ENCODE measurements at places on chromosomes 16 and 17. TPM values are rescaled to one million over a fixed set of nuclear protein-coding genes. Genes with fewer than 3 reads are reported as not detected.

HAP1 gene
- polyA plus RNA-seq: not detected

- no peak for DNase-seq
- no peaks in the 10 kb centered on the region for H3K27me3 ChIP-seq
- peaks cover 55% of the 10 kb centered on the region for H3K36me3 ChIP-seq
- peaks cover 7% of the 10 kb centered on the region for H3K4me1 ChIP-seq
- no peak overlapping the region for H3K4me3 ChIP-seq
- no peak overlapping the region for H3K27ac ChIP-seq
Measured at GRCh38 chr17:32382526-32383223, 32.7 kb downstream of the ZNF207 start.

DNA sequence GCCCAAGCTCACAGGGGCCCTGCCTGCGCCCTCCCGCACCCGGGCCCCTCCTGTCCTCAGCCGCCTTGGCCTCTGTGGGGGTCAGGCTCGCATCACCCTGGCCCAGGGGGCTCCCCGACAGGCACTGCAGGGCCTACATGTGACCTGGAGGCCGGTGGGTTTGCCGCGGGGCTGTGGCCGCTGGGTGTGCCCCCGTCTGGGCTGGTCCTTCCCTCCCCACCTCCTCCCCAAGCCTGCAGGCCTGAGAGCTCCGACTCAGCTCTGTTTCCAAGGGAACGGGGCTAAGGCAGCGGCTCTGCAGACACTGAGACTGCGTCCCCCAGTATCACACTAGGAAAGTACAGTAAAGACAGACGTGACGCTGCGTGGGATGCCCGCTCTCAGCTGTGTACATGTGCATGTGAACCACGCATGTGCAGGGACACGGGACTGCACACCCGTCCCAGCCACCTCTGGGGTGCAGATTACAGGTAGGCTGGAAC lies 16.5 kb upstream of the WDR45B start:
- H3K36me3 ChIP-seq: no peaks in the 10 kb centered on the region
- no peaks in the 10 kb centered on the region for H3K27me3 ChIP-seq
- no peak overlapping the region for H3K27ac ChIP-seq
- peaks cover 6% of the 10 kb centered on the region for H3K4me1 ChIP-seq
- DNase-seq: no peak
- H3K4me3 ChIP-seq: no peak overlapping the region

TNFSF12 gene
- 14.0 TPM for polyA plus RNA-seq

- H3K4me3 ChIP-seq: no peak overlapping the region
- H3K4me1 ChIP-seq: peaks cover 34% of the 10 kb centered on the region
- H3K36me3 ChIP-seq: peaks cover 14% of the 10 kb centered on the region
Measured at GRCh38 chr17:50181591-50182560, 16.1 kb downstream of the SGCA start.

- no peak for DNase-seq
- H3K27me3 ChIP-seq: no peaks in the 10 kb centered on the region
- peak overlapping the region; percentile 94 for H3K4me3 ChIP-seq
Measured at GRCh38 chr16:21157632-21158031, 842 bp upstream of the LDAF1 start.

PIRT gene
- not detected for polyA plus RNA-seq

DNA sequence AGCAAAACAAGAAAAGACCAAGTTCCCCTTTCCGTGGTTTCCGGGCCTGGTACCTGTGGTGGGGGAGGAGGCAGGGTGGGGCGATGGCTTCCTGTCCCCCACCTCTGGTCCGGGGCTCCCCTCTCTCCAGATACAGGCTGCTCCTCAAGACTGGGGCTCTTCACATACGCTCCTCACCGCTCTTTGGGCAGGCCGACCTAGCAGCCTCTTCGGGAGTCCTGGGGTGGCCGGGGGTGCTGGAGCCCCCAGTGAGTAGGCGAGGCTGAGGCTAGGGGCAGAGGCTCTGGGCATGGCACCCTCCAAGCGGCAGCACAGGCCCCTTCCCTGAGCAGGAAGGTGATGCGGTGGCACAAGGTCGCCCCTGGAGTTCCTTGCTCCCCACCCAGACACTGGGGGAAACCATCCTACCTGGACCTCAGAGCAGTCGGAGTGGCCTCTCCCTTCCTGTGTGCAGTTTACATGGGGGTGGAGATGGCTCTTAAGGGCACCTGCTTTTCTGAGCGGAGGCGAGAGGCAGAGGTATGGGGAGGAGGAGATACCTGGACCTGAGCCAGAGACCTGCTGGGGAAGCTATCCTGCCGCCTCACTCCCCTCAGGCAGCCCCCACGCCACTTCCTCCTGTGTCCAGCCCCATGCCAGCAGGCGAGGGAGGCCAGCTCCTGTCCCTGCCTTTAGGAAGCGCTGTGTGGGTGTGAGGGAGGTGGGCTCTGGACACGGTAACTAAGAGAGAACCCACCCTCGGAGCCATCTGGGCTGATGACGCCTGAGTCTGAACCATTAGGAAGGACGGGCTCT lies 891 bp downstream of the CORO1A start:
- peak overlapping the region; percentile 79 for H3K4me3 ChIP-seq
- H3K27me3 ChIP-seq: no peaks in the 10 kb centered on the region
- DNase-seq: no peak
- H3K4me1 ChIP-seq: no peaks in the 10 kb centered on the region
- H3K36me3 ChIP-seq: no peaks in the 10 kb centered on the region

DNA sequence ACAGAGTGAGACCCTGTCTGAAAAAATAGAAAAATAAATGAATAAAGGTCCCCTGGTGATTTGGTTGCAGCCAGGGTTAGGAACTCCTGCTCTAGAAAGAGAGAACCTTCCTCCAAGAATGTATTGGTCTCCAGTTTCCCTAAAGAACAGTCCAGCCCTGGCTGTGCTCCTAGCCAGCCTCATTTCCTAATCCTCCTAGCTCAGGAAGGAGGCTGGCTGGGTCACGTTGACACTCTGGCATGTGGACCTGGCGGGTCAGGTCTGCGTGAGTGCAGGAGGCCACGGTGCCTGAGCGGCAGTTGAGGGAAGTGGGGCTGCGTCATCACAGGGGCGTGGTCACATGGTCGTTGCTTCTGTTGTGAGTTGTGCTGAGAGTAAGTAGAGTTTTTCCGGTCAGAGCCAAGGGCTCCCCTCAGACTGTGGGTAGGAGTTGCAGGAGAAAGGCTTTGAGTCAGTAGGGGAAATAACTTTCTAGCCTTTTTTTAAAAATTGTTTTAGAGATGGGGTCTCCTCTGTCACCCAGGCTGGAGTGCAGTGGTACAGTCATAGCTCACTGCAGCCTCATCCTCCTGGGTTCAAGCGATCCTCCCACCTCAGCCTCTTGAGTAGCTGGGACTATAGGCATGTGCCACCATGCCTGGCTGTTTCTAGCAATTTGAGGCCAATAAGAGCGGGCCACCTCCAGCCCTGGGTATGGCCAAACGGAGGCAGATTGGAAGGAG lies 194.0 kb upstream of the CIBAR2 start:
- H3K27ac ChIP-seq: peak overlapping the region; percentile 69
- DNase-seq: peak; percentile 95
- H3K4me1 ChIP-seq: peaks cover 20% of the 10 kb centered on the region

GRCh38 chr16:53061701-53062159 lies 6.9 kb downstream of the CHD9 start:
- no peaks in the 10 kb centered on the region for H3K36me3 ChIP-seq
- DNase-seq: no peak
- H3K4me3 ChIP-seq: no peak overlapping the region
- peaks cover 7% of the 10 kb centered on the region for H3K4me1 ChIP-seq
- no peak overlapping the region for H3K27ac ChIP-seq

DNA sequence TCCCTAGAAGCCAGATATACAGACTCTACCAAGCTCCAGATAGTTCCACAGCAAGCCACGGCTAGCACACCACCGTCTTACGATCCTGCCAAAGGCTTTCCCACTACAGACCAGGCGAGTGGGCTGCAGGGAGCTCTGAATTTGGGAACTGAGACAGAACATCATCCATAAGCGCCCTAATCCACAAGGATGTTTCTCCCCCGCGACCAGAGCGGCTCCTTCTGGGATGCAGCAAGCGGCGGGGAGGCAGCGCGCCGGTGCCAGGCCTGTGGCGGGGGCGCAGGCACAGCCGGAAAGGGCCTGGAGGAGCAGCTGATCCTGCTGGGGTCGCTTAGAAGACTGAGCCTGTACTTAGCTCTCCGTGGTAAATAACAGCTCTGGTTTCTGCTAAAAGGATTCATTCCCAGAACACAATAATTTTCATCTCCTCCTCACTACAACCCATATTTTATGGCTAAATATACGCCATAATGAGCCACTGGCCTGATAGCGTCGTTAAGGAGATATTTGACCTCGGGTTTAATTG lies 16.2 kb upstream of the FOXF1 start:
- H3K4me3 ChIP-seq: no peak overlapping the region
- peaks cover 97% of the 10 kb centered on the region for H3K27me3 ChIP-seq
- H3K4me1 ChIP-seq: no peaks in the 10 kb centered on the region

MRTFB gene
- 5.1 TPM for polyA plus RNA-seq

KCNJ16 gene
- polyA plus RNA-seq: not detected

- no peaks in the 10 kb centered on the region for H3K36me3 ChIP-seq
- peak overlapping the region; percentile 59 for H3K4me3 ChIP-seq
- no peaks in the 10 kb centered on the region for H3K27me3 ChIP-seq
- peak; percentile 89 for DNase-seq
- peak overlapping the region; percentile 76 for H3K27ac ChIP-seq
Measured at GRCh38 chr16:26816885-26817571, 249.7 kb upstream of the C16orf82 start.

CLEC18A gene
- 0.10 TPM for polyA plus RNA-seq

- no peaks in the 10 kb centered on the region for H3K4me1 ChIP-seq
- no peak for DNase-seq
- H3K36me3 ChIP-seq: no peaks in the 10 kb centered on the region
- no peak overlapping the region for H3K4me3 ChIP-seq
Measured at GRCh38 chr16:47854737-47855136, 301.1 kb downstream of the ABCC12 start.

GRCh38 chr16:53631236-53632025 lies 72.2 kb downstream of the RPGRIP1L start:
- peaks cover 21% of the 10 kb centered on the region for H3K36me3 ChIP-seq
- DNase-seq: no peak
- H3K27me3 ChIP-seq: no peaks in the 10 kb centered on the region
- H3K27ac ChIP-seq: no peak overlapping the region

GRCh38 chr17:17041018-17041521 lies 1.2 kb upstream of the MPRIP start:
- peak overlapping the region; percentile 78 for H3K4me3 ChIP-seq
- H3K4me1 ChIP-seq: peaks cover 31% of the 10 kb centered on the region
- no peaks in the 10 kb centered on the region for H3K27me3 ChIP-seq
- peak; percentile 88 for DNase-seq

- H3K4me3 ChIP-seq: no peak overlapping the region
- H3K27ac ChIP-seq: peak overlapping the region; percentile 92
Measured at GRCh38 chr17:35807371-35808144, 1.7 kb upstream of the TAF15 start.

DNA sequence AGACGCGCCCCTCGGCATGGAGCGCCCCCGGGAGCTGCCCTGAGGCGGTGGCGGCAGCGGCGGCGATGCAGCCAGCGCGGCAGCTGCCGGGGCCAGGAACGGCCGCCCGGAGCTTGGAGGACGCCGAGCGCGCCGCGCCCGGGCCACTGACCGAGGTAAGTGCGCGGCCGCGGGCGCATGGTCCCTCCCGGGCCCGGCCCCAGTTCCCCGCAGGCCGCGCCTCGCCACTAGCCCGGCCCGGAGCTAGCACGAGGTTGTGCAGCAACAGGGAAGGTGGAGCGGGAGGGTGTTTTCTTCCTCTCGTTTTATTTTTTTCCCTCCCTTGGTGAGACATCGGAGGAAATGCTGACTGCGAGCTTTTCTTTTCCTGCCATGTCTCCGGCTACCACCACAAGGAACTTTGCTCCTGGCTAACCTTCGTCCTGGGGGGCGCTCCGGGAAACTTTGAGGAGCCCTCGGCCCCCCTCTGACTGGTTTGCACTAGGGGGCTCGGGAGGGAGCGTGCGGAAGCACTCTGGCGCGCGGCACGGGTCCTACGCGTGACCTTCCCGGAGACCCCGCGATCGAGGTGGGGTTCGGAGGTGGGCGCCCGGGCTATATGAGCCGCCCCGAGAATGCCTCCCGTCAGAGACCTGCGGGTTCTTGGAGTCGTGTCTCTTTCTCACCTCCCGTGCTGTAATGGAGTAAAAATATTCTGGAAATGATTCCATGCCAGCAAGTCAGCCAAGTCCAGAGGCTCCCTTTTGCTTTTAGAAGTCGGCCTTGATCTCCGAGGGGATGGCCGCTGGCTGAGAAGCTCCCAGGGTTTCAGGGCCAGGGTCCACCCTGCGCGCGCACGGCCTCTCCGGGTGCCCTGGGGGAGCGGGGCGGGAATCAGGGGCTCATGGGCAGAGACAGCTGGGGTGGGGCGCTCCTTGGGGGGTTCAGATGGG lies 868 bp downstream of the KCNJ12 start:
- H3K36me3 ChIP-seq: no peaks in the 10 kb centered on the region
- peak; percentile 73 for DNase-seq
- H3K27ac ChIP-seq: no peak overlapping the region

DNA sequence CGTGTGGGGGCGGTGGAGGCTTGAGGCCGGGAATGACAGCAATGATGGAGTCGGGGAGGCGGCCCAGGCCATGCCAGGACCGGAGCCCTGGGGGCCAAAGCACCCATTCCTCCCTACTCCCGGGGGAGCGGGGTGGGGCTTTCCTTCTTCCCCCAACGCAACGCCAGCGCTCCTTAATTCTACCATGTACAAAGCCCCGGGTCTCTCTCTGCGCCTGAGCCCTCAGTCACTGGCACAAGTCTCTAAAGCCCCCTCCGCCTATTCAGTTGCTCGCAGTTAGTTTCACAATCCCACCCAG lies 245 bp upstream of the RNF227 start:
- peak overlapping the region; percentile 76 for H3K27ac ChIP-seq
- H3K4me1 ChIP-seq: peaks cover 16% of the 10 kb centered on the region
- H3K4me3 ChIP-seq: peak overlapping the region; percentile 72
- H3K36me3 ChIP-seq: no peaks in the 10 kb centered on the region
- no peaks in the 10 kb centered on the region for H3K27me3 ChIP-seq

GRCh38 chr16:61842666-61843065 lies 193.6 kb downstream of the CDH8 start:
- no peaks in the 10 kb centered on the region for H3K36me3 ChIP-seq
- H3K27me3 ChIP-seq: no peaks in the 10 kb centered on the region
- H3K4me1 ChIP-seq: no peaks in the 10 kb centered on the region
- H3K27ac ChIP-seq: no peak overlapping the region
- no peak overlapping the region for H3K4me3 ChIP-seq

GRCh38 chr16:80066805-80067580 lies 466.5 kb upstream of the MAF start:
- H3K36me3 ChIP-seq: no peaks in the 10 kb centered on the region
- no peaks in the 10 kb centered on the region for H3K4me1 ChIP-seq
- no peaks in the 10 kb centered on the region for H3K27me3 ChIP-seq
- H3K4me3 ChIP-seq: no peak overlapping the region
- no peak overlapping the region for H3K27ac ChIP-seq

GRCh38 chr17:37839196-37839978 lies 84.8 kb upstream of the TBC1D3K start:
- no peak overlapping the region for H3K27ac ChIP-seq
- no peaks in the 10 kb centered on the region for H3K4me1 ChIP-seq
- H3K36me3 ChIP-seq: no peaks in the 10 kb centered on the region
- no peak overlapping the region for H3K4me3 ChIP-seq
- 0 out of 2 replicates have a peak, but pooled peaks cover 2% of the 10 kb centered on the region for H3K27me3 ChIP-seq

Data from GM23248 (cell line).